ENCODE measurements at places on chromosomes 2 and 18.
A peak's percentile ranks its signal among the peaks of the same experiment; 100 is the strongest.

GRCh38 chr2:36611316-36611990 lies 13.5 kb upstream of the FEZ2 start:
- no peak for DNase-seq

DNA sequence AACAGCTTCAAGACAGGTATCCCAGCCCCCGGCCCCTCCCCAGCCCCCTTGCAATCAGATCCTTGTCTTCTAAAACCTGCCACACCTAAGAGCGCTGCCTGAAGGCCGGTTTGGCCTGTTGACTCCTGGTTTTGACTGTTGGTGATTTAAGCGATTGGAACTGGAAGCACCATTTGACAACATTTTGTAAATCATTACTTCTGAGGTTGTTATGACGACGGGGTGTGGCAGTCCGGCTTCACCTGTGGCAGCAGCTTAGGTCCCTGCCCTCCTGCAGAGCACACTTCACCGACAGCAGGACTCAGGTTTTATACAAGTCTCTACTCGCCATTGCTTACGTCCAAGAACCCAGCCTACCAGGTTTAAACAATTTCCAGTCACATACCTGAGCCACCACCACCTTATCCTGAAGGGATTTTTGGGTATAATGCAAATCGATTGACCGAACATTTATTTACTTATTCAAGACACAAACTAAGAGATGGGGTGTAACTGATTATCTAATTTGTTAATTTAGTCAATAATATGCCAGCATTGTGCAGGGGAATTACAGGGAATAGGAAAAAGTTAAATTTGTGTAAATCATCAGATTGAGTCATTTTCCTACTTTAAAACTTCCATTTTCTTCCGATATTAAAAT lies 707 bp upstream of the DGUOK start:
- no peak for DNase-seq

GRCh38 chr2:12448846-12449505 lies 267.8 kb upstream of the TRIB2 start:
- DNase-seq: no peak

DNA sequence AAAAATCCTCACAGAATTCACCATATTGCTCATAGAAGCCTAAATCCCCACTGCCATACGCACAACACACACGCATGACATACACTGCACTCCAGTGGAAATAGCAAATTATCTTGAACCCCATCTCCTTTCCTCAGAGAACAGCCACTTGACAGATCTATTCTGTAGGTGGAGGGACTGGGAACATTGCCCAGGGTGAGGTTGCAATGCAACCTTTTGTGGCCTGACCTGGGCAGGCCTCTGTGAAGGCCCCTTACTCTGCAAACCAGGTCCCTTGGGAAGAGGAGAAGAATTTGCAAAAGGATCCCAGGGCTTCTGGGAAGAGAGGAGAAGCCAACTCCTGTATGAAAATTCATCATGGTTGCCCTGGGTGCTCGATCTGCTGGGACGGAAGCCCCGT lies 51.9 kb downstream of the SDC1 start:
- DNase-seq: no peak

DNA sequence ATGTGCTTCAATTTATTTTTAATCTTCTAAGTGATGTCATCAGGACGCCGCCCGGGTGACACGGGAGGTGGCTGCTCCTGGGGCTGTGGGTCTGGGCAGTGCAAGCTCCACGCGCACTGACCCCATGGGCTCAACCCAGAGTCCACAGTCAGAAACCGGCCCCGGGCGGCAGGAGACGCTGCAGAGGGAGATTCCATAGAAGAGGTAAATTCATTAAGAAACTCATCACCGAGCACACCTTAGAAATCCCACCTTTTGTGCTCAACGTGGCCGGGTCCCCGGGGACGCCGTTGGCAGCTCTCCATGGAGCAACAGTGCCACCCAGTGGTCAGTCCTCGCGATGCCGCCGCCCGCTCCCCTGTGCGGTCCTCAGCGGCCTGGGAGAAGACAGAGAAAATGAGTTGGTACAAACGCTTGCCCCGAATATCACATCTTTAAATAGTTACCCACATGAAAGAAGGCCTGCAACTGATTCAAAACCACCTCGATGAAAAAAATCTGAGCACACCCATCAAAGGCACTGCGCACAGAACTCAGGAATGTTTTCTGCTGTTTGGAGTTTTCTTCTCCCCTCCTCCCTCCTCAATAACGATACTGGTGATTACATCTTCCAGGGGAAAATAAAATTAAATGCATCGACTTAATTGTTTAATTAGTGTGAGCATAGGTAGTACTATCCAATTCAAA lies 92.6 kb downstream of the CMPK2 start:
- peak; percentile 25 for DNase-seq

GRCh38 chr2:111219734-111220505 lies 99.2 kb downstream of the BCL2L11 start:
- no peak for DNase-seq

DNA sequence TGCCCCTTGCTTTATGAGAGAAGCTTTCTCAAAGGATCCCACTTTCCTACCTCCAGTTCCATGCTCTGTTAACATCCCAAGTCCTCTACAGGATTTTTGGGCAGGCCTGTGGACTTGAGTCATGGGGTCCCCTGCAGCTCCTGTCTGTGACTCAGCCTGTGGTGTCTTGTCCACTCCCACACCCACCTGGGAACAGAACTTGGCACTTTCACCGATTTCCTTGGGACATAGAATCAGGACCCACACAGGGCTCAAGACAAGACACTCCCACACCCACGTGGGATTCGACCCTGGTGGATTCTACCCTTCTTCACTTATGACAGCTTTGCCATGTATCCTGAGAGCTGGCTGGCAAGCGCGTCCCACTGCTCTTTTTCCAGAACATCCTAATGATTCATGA lies 30.7 kb upstream of the HDAC4 start:
- DNase-seq: no peak

DNA sequence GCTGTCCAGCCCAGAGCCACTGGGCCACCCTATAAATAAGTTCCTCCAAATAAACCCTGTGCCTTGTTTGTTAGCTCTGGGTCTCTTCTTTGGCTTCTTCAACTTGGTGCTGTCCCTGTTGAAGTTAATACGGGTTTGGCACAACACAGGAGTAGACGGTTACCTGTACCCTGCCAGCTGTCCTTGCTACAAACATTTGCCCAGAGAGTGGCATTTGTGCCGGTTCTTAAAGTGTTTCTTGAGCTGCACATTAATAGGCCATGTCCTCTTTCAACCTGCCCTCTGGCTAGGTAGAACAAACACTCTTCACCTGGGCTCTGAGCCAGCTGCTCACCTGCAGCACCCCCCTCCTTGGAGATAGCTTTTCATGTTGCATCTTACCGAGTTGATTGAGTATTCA lies 139.2 kb downstream of the NEDD4L start:
- no peak for DNase-seq

DNA sequence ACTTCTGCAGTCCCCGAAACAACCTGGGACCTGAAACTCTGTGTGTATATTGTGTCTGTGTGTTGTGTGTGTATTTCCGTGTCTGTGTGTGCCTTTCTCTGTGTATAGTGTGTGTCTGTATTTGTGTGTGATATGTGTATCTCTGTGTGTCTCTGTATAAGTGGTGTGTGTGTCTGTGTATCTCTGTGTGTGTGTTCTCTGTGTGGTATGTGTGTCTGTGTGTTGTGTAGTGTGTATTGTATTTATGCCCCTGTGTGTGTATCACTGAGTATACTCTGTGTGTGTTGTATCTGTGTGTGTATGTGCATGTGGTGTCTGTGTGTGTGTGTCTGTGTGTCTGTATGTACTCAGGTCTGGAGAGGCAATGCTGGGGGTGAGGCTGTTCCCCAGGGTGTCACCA lies 11.6 kb downstream of the CASP8 start:
- DNase-seq: no peak

GRCh38 chr18:3268306-3268705 lies 6.4 kb downstream of the MYL12B start:
- no peak for DNase-seq

DNA sequence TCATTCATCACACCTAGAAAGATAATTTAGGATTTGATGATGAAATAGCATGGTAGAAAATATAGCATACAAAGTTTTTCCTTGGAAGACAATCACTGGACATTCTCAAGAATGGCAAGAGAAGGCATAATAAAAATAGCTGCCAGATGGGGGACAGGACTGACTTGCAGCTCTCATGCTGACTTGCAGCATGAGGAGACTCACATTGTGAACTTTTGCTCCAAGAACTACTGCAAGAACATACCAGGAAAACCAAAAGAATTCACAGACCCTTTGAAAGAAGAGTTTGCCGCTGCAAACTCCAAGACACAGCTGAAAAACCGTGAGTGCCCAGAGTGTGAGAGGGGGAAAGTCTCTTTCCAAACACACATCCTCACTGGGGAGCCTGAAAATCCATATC lies 47.0 kb downstream of the CRYGD start:
- DNase-seq: no peak

- DNase-seq: peak; percentile 87
These were observed 935 bp upstream of the RAMP1 start for GRCh38 chr2:237858294-237859081.

- no peak for DNase-seq
These were observed 127.3 kb downstream of the XRCC5 start for GRCh38 chr2:216236486-216236885.

- DNase-seq: no peak
These were observed 128.6 kb upstream of the RASGRP3 start for GRCh38 chr2:33347856-33348255.

DNA sequence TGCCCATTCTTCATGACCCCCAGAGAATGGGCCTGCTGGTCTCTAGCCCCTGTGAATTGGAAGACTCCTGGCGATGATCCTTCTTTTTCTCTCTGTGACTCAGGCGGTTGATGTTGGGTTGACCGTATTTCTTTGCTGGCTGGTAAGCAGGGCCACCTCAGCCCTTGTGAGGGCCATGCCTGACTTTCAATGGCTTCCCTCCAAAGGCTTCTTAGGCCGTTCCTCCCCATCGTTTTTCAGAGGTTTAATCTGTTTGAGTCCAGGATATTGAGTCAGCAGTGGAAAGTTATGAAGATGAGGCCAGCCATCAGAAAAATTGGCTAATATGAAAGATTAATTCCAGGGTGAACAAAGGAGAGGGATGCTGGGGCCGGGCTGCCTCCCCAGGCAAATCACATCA lies 13.6 kb downstream of the HPCAL1 start:
- no peak for DNase-seq

GRCh38 chr18:8177330-8178016 lies 431.8 kb upstream of the RAB12 start:
- DNase-seq: no peak

DNA sequence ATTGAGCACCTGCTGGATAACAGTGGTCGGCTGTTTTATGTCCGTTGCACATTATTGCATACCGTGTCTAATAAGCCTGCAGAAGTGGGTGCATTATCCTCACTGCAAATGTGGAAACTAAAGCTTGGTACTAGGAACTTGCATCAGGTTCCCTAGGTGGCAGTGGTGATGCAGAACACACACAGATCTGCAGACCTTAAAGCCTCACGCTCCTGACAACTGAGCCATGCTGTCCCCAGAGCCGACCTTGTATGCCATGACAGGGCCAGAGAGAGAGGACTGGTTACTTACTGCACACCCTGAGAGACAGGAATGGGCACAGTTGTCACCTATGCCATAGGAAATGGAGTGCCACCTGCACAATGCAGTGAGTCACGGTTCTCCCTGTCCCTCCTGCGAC lies 151.8 kb downstream of the SH3RF3 start:
- no peak for DNase-seq

- no peak for DNase-seq
These were observed at the start of gene KLHL41 for GRCh38 chr2:169509298-169509885. TSS of gene KLHL41 (plus strand) at chr2:169509702. CDS start at chr2:169509779, 77 bp downstream.

DNA sequence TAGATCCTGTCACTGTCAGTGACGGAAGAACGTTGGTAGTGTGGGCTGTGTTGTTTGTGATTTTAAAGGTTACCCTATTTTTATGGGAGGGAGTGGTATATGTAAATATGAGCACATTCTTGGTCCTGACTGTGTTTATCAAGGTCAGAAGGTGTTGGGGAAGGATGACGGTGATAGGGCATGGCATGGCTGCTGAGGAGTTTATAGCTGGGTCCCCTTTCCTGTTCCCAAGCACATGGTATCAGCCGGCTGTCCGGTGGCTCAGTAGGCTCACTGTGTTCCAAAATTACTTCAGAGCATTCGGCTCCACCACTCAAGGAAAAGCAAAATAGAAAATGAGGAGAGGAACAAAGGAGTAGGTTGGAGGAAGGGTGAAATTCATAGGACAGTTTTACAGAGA lies 28.6 kb downstream of the IRS1 start:
- DNase-seq: no peak

GRCh38 chr2:213627054-213627710 lies 342.9 kb downstream of the SPAG16 start:
- no peak for DNase-seq

GRCh38 chr2:68169308-68169707 lies 11.6 kb downstream of the PNO1 start:
- DNase-seq: no peak

DNA sequence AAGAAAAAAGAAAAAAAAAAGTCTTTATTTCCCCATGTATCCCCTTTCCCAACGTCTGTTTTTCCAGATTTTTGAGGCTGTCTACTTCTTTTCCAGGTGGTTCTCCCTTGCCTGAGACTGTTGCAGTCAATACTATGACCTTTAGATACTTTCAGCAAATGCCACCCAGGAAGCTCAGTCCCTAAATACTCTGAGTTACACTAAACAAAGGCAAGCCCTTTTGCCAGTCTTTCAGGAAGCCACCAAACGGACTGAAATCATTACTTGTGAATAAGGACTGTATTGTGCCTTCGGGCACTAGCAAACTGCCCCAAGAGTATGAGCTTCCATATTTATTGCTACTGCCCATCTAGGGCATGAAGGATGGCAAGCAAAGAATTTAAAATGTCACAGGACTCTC lies 621.3 kb downstream of the SUCLG1 start:
- no peak for DNase-seq

DNA sequence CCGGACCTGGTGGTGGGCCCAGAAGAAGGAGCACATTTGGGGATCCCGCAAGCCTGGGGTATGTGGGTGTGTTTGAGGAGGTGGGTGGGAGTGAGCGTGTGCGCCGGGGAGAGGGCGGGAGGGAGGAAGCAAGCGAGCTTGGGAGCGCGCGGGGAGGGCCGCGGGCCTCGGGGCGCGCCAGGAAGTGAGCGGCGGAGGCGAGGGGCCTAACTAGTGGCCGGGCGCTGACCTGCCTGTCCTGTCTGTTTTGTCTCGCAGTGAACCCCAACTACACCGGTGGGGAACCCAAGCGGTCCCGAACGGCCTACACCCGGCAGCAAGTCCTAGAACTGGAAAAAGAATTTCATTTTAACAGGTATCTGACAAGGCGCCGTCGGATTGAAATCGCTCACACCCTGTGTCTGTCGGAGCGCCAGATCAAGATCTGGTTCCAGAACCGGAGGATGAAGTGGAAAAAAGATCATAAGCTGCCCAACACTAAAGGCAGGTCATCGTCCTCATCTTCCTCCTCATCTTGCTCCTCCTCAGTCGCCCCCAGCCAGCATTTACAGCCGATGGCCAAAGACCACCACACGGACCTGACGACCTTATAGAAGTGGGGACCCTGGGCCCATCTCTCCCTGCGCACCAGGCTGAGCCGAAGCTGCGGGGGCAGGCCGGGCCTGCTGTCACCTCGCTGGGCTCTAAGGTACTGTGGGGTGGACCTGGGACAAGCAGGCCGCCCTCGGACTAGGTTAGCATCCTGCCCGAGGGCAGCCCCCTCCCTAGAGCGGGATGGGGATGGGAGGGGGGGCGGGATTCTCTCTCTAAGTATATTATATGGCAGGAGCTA lies 1.2 kb downstream of the HOXD4 start:
- DNase-seq: no peak
